ENCODE measurements at places on chromosomes 7 and 10. TPM values are rescaled to one million over a fixed set of nuclear protein-coding genes. Genes with fewer than 3 reads are reported as not detected.

Gene MBL2
- total RNA-seq, result not detected

Gene CUZD1
- total RNA-seq, result not detected

Gene PTER
- 21.5 TPM for total RNA-seq

Gene TMEM229A
- 1.5 TPM for total RNA-seq

DNA sequence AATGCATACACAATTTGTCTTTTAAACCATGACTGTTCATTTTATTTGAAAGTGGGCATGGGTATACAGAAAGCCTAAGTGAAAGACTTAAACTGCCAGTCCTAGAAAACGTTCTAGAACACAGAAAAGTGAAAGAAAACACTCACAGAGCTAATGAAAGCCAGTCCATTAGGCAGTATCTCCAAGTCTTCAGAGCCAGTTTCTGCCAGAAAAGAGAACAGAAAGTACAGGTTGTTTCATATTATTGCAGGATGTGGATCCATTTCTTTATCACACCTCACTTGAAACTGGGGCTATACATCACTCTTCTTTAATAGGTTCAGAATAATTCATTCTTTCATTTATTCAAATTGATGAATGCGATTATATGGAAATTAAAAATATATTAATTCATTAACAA is 7.7 kb downstream of the PON1 start:
- DNase-seq, result no peak

- no peak for DNase-seq
These were observed 23.6 kb downstream of the MEST start for GRCh38 chr7:130515315-130516040.

DNA sequence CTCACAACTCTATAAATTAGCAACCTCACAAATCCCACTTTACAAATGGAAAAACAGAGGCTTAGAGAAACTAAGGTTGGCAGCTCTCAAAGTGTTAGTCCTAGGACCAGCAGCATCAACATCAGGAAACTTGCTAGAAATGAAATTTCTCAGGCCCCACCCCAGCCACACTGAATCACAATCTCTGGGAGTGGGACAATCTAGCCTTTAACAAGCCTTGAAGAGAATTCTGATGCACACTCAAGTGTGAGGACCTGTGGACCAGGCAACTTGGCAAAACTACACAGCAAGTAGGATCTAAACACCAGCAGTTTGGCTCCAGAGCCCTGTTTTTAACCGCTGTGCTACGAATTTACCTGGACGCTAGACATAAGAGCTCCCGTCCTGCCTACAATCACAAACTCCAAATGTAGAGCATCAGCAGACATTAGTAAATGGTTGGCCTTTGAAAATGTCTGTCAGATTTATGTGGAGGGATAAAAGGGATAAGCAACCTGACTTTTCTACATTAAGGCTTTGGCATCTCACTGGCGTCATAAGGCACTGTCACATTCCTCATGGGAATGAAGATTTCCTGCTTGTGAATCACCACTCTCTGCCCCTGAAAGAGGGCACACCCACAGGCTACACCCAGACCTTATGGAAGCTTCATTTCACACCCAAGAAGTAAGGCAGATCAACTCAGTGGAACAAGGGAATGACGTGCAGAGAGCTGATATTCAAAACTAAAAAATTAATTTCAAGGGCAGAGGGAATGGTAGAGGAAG is 34.5 kb downstream of the PPP1R3C start:
- peak; percentile 58 for DNase-seq

DNA sequence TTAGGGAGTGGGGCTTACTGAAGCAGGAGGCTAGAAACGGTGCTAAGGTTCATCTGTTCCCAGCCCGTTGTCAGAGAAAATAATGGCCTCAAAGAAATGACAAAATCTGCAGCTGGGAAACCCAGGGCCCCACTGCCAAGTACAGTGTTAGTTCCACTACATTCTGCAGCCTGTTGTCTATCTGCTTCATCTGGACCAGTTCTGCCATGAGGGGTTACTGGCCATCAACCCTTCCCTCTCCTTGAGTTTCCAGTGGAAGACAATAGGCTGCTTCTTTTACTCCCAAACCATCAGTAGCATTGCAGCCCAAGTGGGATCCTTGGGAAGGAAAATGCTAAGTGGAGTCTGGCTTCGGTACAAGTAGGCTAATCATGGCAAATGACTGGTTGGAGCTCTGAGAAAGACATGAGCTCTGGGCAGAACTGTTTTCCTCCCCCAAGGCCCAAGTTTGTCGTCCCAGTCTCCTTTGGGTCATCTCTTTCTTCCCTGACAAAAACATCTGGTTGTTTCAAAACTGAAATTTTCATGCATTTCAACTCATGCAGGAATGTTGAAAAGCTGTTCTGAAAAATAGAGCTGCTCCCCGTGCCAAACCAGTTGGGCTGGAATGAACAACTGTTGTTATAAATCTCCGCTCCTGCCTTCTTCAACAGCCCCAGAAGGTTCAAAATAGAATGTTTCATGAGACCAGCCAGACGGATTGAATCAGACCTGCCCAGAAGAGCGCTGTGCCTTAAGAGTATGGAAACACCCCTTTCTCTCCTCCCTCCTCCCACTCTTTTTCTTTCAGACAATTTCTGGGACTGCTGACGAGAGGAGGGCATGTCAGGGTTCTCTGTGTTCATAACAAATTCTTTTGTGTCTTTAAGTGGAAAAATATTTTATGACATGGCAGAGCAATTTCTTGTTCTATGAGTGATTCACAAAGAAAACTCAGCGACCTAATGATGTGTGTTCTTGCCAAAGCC is 116.6 kb downstream of the RAB18 start:
- no peak for DNase-seq

- DNase-seq, result no peak
These were observed 112.7 kb downstream of the MTERF1 start for GRCh38 chr7:91767820-91768219.

DNA sequence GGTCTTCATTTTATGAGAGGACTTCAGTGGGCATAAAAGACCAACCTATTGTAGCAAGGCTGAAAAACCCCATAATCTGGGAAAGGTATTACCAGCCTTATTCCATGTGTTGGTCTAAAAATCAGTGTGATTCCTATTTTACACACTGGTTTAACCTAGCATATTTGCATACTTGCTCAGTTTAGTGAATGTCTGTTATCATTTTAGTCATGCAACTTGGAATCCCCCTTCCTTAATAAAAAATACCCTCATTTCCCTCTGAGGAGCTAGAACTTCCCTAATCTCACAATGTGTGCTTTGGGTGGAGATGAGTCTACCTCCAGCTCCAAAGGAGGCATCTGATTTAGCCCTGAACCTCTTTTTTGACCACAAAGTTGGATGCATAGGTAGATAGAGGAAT is 312.8 kb upstream of the SORCS1 start:
- no peak for DNase-seq

GRCh38 chr7:151243045-151243349 is 5.5 kb downstream of the SMARCD3 start:
- no peak for DNase-seq

DNA sequence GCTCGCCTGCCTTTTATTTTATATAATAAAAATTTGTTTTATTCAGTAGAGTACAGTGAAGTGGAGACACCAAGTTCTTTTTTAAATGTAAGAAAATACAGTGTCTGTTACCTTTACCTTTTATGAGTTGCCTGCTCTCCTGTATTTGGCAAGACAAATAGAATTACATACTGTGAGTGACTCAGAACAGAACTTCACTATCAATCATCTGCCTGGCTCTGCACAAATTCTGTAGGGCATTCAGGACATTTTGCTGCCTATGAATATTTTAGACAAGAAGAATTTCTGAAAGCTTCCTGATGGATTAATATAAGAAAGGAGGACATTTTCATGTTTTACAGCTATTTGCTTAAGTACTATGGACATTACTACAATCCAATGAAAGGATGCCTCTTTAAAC is 135.4 kb upstream of the PHF14 start:
- DNase-seq, result no peak

DNA sequence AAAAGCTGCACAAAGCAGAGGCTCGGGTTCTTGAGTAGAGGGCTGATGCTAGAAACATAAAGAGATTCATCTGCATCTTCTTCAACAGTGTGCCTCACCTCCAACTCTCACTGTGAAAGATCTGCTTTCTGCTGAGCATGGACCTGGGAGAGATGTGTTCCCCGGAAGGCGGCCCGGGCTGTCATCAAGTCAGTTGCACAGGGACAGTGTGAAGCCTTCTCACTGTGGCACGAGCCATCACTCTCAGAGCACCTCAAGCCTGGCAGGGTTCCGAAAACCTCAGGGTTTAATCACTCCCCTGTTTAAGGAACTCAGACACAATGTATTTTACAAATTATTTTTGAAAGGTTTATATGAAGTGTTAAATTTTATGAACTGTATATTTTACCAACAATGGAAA is 98.7 kb downstream of the RBM20 start:
- no peak for DNase-seq

DNA sequence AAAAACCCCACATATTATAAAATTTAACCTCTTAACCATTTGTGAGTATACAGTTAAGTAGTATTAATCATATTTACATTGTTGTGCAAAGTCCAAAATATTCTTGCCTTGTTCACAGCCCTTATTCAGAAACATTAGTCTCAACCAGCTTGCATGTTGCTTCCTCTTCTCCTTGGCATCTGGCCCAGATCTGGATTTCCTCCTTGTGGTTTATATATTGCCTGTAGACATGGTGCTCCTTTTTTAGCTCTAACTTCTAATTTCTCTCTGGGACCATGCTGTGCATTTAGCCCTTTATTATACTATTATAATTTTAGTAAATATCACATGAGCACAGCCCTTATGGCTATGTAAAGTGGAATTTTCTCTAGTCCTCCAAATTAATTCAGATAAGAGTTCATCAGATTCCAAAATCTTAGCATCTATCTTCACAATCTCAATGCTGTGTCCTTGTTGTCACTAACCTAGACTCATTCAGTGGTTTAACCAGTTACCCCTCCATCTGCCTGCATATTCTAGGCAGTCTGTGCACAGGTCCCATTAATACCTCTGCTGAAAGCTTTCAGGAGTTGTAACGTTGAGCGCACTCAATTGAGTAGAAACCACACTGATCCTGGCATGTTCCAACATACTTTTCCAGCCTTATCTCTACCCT is 7.9 kb downstream of the CPED1 start:
- DNase-seq, result peak; percentile 77

GRCh38 chr7:149791-150636 is 42.4 kb upstream of the FAM20C start:
- DNase-seq, result no peak

Measured in SK-MEL-5 (cell line).